Diencephalon (tissue), 1 donor: ENCODE measurements at places on chromosomes 7 and 10. TPM values are rescaled to one million over a fixed set of nuclear protein-coding genes. Genes with fewer than 3 reads are reported as not detected.

CTNNA3 gene
- 9.7 TPM for total RNA-seq

SLC16A9 gene
- total RNA-seq: 16.1 TPM

ACTR3C gene
- total RNA-seq: 4.6 TPM

EGR2 gene
- 1.2 TPM for total RNA-seq

CYP3A7 gene
- not detected for total RNA-seq

CTAGE15 gene
- total RNA-seq: 0.69 TPM

CPED1 gene
- total RNA-seq: 4.4 TPM

TFEC gene
- total RNA-seq: 2.1 TPM

OPALIN gene
- total RNA-seq: not detected

TM9SF3 gene
- total RNA-seq: 134 TPM

CDC14C gene
- total RNA-seq: not detected

COBL gene
- 5.1 TPM for total RNA-seq
